Myocyte (in vitro differentiated cells): ENCODE measurements at places on chromosomes 11 and 22.

DNA sequence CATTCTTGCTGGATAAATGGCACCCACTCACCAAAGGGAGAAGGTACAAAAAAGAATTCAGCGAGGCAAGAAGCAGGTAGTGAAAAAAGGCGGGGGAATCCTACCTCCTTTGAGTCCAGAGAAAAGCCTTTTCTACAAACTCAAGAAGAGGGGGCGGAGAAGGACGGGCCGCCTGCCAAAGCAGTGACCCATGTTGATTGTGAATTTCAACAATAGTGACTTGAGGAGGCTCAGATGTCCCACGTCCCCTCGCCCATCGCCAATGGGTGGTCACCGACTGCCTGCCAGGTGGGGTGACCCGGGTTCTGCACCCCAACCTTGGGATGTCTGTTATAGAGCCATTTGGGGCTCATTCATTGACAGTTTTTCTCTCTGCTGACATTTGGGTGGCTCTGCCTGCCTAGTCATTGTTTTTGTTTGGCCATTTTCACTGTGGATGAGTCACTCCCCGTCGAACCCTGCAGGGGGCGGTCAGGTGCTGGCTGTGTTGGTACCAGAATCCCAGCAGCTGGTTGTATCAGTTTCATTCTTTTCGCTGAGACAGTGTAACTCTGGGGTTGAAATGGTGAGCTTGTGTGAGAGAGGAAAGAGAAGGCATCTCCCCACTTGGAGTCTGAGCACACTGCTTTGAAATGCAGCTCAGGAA is 163.4 kb upstream of the NCAM1 start:
- DNase-seq: peak; percentile 89

- peak; percentile 45 for DNase-seq
Observed at GRCh38 chr11:73729594-73730206, 31.2 kb downstream of the RAB6A start.

DNA sequence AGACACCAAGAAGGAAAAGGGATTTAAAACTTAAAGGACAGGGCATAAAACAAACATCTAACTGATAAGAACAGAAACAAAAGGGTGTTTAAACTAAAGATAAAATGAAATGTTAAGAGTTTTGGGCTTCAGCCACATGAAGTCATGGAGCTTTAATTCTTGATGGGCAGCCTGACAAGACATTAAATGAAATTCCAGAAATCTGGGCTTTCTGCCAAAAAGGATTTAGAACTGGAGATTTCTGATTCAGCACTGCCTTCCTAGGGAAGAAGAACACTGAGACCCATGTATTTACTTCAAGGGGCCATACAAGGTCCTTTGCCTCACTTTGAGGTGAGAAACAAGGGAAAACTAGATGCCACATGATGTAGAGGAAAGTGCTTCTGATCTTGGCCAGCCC is 355.9 kb upstream of the RAG2 start:
- DNase-seq: peak; percentile 1

GRCh38 chr11:29452146-29452545 is 564.7 kb downstream of the KCNA4 start:
- DNase-seq: peak; percentile 40

- no peak for DNase-seq
Observed at GRCh38 chr22:47094861-47095330, 332.4 kb downstream of the TBC1D22A start.
